ENCODE measurements at places on chromosomes 2 and 18.

GRCh38 chr2:199230091-199230490 is 227.6 kb downstream of the SATB2 start:
- DNase-seq, result no peak

DNA sequence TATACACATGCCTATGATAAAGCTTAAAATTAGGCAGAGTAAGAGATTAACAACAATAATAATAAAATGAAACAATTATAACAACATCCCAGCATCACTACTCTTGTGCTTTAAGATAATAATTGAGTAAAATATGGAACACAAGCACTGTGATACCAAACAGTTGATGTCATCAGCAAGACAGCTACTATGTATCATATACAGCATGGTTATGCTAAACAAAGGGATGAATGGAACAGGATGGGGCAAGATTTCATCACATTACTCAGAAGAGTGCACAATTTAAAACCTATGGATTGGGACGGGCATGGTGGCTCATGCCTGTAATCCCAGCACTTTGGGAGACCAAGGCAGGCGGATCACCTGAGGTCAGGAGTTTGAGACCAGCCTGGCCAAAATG is 1221.0 kb downstream of the SUCLG1 start:
- DNase-seq, result no peak

DNA sequence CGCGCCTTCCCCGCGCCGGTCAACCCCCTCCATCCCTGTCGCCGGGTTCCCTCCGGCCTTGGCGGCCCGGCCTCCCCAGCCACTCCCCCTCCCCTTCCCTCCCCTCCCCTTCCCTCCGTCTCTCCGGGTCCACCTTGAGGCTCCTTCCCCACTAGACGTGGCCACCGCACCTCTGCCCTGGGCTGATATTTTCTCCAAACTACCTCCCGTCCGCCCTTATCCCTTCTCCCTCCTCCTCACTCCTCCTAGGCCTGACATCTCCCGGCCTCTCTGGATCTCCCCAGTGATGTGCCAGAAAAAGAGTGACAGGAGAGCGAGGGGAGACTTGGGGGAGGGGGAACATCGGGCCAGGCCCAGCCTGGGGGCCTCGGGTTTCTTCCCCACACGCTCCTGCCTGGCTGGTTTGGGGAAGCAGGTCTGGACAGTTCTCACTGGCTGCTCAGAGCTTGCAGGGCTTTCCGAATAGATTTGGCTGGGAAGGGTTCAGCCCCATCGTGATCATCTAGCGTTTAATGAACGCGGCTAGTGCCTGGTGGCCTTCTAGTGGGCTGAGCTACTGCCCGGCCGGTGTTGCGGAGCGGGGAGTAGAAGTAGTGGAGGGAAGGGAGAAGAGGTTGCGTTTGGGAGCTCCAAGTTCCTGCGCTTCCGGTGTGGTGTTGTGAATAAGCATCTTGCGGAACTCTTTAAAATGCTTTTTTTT is 641 bp downstream of the MAPRE3 start:
- DNase-seq, result peak; percentile 50

GRCh38 chr2:120319123-120319522 is 26.8 kb upstream of the INHBB start:
- no peak for DNase-seq

- no peak for DNase-seq
These were observed 26.7 kb downstream of the HADHA start for GRCh38 chr2:26217720-26218119.

- no peak for DNase-seq
These were observed 180.4 kb upstream of the ZFP36L2 start for GRCh38 chr2:43406651-43407279.

DNA sequence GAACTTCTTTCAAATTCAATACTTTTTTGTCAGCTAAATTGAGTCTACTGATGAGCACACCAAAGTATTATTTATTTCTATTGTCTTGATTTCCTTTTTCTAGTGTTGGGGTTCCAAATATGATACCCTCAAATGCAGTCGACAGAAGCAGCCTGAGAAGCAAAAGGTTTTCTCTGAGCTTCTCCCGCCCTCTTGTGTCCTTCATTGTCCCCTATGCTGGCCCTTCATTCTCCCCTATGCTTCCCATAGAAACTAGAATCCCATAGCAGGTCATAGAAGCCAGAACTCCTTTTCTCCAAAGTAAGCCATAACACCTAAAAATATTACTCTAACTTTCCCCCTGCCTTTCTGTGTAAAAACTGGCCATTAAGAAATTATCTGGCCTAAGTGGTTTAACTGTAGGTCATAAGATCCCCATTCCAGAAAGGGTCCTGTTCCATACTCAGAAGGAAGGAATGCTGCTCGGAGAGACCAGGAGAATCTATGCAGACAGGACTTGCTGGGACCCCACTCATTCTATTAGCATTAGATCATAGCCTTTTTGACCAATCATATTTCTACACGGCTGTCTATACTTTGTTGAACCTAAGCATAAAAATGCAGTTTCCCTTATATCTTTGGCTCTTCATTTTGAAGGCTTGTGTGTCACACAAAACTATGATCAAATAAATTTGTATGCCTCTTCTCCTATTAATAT is 764.6 kb upstream of the PKDCC start:
- DNase-seq, result no peak

- no peak for DNase-seq
These were observed 534.6 kb upstream of the TMEFF2 start for GRCh38 chr2:192729369-192729768.

DNA sequence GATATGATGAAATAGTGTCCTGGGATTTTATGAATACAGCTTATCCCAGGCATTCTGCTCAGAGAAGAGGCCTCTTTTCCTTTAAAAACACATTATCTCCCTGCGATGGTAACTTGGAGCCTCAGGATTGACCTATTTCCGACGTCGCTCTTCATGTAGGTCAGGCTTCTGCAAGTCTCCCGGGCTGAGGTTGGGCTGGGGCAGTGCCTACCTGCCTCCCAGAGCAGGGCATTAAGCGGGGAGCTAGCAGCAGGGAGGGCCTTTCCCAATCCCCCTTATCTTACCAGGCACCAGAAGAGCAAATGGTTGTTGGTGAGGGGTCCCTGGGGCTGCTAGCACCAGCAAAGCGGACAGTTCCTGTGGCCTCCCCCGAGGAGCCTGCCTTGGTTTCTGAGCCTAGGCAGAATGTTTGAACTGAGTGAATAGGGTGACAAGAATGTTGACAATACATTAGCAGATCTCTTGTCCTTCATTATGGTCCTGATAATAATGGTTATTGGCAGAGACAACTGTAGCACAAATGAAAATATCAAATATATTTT is 60.2 kb downstream of the TRPM8 start:
- DNase-seq, result no peak

GRCh38 chr2:218429911-218430692 is 11.2 kb downstream of the VIL1 start:
- no peak for DNase-seq

- DNase-seq, result no peak
These were observed 297.5 kb downstream of the PIEZO2 start for GRCh38 chr18:10851824-10852319.

Data from ureter (tissue), 1 donor.